Fibroblast of lung (primary cell): ENCODE measurements at places on chromosomes 5 and 9. TPM values are rescaled to one million over a fixed set of nuclear protein-coding genes. Genes with fewer than 3 reads are reported as not detected.

DNA sequence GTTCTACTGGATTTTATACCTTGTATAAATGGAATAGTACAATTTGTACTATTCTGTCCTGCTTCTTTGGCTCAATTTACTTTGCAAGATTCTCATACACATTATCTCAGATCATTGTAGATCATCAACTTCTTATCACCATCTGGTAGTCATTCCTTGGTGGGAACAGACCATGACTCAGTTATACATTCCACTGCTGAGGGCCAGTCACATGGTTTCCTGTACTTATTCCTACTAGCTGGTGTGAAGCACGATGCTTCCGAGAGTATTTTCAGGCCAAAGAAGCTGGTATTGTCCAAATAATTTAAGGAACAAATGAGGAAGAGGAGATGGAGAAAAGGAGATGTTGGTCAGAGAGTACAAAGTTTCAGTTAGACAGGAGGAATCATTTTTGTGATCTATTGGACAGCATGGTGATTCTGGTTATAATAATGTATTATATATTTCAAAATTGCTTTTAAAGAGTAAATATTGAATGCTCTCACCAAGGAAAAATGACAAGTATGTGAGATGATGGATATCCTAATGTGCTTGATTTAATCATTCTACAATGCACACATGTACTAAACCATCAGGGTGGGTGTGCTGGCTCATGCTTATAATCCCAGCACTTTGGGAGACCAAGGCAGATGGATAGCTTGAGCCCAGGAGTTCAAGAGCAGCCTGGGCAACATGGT is 124.1 kb downstream of the SYK start:
- peak; percentile 93 for DNase-seq

PLK2 gene
- total RNA-seq: 835 and 983 TPM in 2 replicates

DNA sequence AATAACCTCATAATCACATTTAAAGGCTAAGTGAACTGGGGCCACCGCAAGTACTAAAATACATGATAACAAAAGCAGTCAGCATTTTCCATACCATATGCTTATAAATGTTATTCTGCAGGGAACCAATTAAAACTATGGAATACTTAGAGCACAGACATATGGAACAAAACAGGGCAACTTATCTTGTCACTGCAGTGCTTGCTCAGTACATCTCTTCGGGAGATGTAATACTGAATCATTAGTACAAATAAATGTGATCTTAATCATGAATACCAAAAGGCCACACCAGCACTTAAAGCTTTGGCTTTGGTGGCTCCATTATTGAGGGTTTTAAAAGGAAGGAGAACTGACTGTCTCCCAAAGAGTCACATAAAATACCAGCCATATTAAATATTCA is 32.1 kb downstream of the PRUNE2 start:
- no peak for DNase-seq

- DNase-seq: no peak
Measured at GRCh38 chr9:8850914-8851313, 1051.3 kb upstream of the DMAC1 start.
